Fibroblast of skin of left biceps (primary cell): ENCODE measurements at places on chromosomes 2 and 18.
A peak's percentile ranks its signal among the peaks of the same experiment; 100 is the strongest.

- no peak for DNase-seq
Measured at GRCh38 chr18:75110846-75111415, 98.0 kb downstream of the PTGR3 start.

DNA sequence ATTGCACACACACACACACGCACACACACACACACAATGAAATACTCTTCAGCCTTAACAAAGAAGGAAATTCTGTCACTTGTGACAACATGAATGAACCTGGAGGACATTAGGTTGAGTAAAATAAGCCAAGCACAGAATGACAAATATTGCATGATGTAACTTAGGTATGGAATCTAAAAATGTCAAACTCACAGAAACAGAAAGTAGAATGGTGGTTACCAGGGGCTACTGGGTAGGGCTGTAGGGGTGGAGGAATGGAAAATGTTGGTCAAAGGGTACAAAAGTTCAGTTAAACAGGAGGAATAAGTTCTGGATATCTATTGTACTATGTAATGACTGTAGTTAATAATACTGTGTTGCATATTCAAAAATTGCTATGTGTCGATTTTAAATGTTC lies 29.5 kb downstream of the SCN2A start:
- no peak for DNase-seq

DNA sequence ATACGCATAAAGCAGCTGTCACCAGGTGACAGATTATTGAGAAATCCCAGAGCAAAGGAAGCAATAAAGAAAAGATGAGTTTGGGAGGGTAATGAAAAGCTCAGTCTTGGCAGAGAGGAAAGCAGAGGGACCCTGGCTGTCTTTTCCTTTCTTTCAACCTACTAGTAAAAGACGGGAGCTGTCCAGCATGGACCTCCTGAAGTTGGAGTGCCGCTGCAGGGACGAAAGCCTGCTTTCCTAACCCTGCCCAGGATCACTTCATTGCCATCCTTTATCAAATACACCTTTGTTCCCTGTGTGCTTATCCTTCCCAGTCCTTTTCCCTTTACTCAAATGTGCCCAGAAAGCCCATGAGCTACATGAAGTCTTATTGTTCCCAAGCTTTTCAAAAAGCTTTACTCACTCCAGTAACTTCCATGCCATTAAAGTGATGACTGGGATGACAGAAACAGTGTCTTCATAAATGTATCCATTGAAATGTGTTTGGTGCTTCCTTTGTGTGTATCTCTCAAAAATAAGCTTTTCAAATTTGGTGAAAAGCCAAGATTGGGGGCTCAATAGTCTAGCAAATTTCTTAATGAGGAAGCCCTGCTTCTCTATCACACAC lies 3.7 kb upstream of the SPR start:
- no peak for DNase-seq

DNA sequence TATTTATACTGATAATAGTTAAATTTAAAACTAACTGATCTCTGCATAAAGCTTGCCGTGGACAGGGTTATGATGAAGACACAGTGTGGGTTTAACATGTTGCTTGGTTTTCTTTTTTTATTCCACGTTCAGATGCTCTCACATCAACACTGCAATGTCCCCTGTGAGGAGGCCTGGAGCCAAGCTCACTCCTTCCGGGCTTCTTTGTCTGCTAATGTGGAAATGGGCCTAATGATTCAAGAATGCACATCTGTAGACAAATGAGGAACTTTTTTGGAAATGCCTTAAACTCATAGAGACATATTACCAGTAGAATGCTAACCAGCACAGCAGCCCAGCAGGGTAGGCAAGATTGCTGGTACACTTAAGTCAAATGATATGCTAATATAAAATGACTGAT lies 208.0 kb downstream of the GALR1 start:
- no peak for DNase-seq

GRCh38 chr2:109421642-109422041 lies 192.1 kb downstream of the SEPTIN10 start:
- no peak for DNase-seq

DNA sequence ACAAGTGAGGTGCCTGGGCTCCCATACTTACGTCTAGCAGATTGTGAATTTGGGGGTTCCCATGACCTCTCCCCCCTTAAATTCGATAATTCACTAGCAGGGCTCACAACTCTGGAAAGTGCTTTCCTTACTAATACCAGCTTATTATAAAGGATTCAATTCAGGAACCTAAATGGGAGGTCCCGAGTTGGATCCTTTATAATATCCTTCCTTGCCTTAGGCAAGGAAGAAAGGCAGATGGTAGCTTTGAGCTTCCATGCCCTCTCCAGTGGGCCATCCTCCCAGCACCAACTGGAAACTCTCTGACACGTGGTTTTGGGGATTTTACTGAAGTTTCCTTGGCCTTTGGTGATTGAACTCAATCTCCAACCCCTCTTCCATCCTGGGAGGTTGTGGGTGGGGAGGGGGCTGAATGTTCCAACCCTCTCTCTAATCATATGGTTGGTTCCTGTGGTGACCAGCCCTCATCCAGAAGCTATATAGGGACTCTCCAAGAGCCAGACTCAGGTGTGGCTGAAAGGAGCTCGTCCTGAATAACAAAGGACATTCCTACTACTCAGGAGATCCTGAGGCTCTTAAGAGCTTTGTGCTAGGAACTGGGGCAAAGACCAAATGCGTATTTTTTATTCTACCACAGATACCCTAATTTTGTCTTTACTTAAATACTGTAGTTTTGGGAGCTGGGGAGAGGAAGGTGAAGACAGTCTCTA lies 62.2 kb downstream of the HAUS1 start:
- DNase-seq, result no peak

GRCh38 chr2:129881786-129882396 lies 97.6 kb upstream of the RAB6C start:
- DNase-seq, result no peak

DNA sequence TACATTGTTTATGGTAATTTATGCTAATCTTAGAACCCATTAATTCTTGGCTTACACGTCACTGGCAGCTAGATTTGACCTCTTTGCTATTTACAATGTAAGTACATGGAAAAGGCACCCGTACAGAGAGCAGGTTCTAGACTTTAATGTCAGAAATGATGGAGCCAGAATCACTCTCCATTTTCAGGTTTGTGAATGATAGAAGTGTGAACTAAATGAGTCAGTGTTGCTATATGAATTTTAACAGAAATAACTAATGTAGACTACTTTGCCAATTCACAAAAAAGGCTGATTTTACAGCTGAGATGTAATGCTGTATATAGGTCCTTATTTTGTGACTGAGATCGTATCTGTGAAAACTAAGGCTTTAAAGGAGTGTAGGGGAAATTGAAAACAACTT lies 214.6 kb downstream of the LDLRAD4 start:
- no peak for DNase-seq

DNA sequence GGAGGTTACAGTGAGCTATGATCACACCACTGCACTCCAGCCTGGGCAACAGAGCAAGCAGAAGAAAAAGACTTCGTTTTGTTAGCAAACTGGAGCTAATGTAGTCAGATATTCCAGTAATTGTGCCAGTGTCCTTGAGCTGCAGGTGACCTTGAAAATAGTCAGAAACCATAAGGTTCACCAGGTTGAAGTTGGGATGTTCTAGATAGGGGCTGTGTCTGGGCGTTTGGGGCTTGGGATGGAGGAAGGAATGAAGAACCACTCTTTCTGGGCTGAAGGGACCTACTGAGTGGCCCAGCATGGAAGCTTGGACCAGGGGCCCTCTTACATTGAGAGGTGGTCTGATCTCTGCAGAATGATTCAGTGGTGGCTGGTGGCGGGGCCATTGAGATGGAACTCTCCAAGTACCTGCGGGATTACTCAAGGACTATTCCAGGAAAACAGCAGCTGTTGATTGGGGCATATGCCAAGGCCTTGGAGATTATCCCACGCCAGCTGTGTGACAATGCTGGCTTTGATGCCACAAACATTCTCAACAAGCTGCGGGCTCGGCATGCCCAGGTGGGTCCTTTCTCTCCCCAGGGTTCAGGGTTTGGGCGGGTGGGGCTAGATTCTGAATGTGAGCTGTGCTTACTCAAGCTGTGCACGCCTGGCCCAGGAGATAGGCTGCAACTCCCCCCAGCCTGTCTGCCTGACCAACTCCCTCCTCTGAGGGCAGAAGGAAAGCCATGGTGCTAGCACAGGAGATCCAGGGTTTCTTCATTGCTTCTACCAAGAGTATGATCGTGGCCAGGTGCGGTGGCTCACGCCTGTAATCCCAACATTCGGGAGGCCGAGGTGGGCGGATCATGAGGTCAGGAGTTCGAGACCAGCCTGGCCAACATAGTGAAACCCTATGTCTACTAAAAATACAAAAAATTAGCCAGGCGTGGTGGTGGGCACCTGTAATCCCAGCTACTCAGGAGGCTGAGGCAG lies 17.1 kb downstream of the CCT7 start:
- DNase-seq, result no peak

DNA sequence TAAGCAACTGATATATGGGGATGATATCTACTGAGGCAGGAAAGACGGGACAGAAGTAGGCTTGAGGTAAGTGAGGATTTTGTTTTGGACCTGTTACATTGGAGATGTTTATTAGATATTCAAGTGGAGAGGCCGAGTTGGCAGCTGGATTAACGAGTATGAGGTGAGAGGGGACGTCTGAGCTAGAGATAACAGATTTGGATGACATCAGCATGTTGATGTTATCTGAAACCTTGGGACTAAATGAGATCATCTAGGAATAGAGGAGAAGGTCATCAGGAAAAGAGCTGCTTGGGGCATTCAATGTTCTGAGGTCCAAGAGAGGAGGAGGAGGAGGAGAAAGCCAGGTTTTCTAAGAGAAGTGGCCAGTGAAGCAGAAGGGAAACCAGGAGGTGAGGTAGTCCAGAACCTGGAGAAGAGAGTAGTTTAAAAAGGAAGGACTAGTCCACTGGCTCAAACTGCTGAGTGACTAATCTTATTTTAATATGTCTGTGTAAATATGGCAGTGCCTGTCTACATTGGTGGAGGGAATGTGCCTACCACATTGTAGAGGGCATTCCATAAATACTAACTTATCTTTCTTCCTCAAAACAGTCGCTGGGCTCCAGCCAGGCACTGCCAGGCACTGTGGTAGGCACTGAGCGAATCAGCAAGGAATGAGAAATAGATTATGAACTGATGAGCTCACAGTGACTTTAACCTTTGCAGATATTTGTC lies 488.3 kb downstream of the DLGAP1 start:
- no peak for DNase-seq

- DNase-seq, result no peak
Measured at GRCh38 chr2:33313039-33313438, 163.4 kb upstream of the RASGRP3 start.

DNA sequence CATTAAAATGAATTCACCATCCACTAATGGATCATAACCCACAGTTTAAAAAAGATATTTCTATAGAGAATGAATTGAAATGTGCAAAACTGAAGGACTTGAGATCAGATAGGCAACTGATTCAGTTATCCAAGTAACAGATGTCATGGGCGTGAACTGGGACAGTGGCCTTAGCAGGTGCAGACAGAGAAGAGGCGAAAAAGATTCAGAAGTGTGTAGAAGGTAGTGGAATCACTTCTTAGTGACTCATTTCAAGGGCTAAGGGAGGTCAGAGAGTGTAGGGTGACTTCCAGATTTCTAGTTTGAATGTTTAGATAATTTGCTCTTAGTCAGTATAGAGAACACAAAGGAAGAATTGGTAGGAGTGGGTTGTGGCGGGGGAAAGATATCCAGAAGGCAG lies 79.7 kb downstream of the EHBP1 start:
- DNase-seq, result no peak

- no peak for DNase-seq
Measured at GRCh38 chr2:28430788-28431418, 38.2 kb downstream of the FOSL2 start.

GRCh38 chr2:132503701-132504100 lies 87.1 kb downstream of the GPR39 start:
- DNase-seq, result peak; percentile 3

DNA sequence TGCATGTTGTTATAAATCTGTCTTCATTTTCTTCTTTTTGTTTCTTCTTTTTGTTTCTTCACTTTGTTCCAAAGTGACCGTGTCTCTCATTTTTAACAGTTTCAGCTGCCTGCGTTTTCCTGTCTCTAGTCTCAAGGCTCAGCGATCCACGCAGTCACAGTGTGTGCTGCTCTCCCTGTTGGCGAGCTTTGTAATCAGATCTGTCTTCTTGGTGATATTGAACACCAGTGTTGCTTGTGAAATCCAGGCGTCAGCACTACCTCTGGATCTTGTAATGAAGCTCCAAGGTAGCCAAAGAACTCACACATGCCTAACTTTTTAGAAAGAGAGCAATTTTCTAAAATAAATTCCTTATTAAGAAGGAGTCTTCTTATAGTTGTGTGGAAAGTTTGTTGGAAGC lies 13.2 kb downstream of the SNTG2 start:
- DNase-seq, result no peak

GRCh38 chr18:22550861-22551260 lies 133.1 kb upstream of the CTAGE1 start:
- no peak for DNase-seq

- no peak for DNase-seq
Measured at GRCh38 chr2:73175663-73176204, 26.6 kb upstream of the NOTO start.

- no peak for DNase-seq
Measured at GRCh38 chr2:60530660-60531281, 22.7 kb downstream of the BCL11A start.

- peak; percentile 19 for DNase-seq
Measured at GRCh38 chr2:241771286-241772062, 5.1 kb upstream of the GAL3ST2 start.

GRCh38 chr18:48419277-48420022 lies 10.3 kb upstream of the ZBTB7C start:
- DNase-seq, result no peak

GRCh38 chr2:133579274-133579673 lies 11.0 kb upstream of the NCKAP5 start:
- DNase-seq, result peak; percentile 23

GRCh38 chr2:162073888-162074631 lies at the start of gene DPP4:
Gene DPP4, minus strand, starts transcription at chr2:162074215. Its CDS starts 234 bp downstream, at chr2:162073981.
- DNase-seq, result no peak

GRCh38 chr2:36376992-36377738 lies 21.6 kb downstream of the CRIM1 start:
- DNase-seq, result no peak

- DNase-seq, result no peak
Measured at GRCh38 chr2:7077660-7078267, 160.6 kb downstream of the RNF144A start.

DNA sequence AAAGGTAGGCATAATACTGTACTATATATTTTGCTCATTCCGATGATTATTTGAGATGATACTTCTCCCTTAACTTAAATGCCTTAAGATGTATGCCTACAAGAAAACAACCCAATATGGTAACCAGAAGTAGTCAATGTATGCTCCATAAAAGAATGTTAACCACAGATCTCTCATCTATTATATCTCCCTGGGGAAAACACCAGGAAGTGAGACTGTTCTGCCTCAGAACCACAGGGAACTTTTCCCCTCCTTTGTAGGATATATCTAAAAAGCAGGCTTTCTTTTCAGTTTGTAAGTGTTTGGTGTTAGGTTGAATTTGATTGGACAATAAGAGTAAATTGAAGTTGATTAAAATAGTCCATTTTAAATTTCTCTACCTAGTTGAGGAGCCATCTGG lies 1160.5 kb upstream of the NXPH2 start:
- peak; percentile 15 for DNase-seq

DNA sequence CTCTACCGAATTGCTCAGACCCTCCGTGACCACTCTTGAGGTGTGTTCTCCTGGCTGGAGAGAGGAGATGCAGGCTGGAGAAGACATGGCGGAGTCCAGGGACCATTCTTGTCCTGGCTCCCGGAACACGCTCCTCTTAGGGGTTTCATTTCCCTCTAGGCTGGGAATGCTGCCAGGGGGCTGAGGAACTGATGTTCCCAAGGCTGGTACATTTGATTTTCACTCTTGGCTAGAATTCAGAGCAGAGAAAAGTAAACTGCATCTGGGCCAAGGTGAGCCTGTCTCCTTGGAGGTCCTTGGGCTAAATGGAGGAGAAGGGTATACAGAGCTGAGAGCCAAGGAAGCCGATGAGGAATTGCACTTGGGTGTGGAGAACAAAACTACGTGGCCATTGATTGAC lies 28.2 kb upstream of the LBH start:
- DNase-seq, result no peak
